ENCODE measurements at places on chromosomes 4 and X. TPM values are rescaled to one million over a fixed set of nuclear protein-coding genes. Genes with fewer than 3 reads are reported as not detected.

The NFXL1 gene
- 11.5 TPM for total RNA-seq

The S100P gene
- total RNA-seq = 267 TPM

The PCDH19 gene
- not detected for total RNA-seq

The TCEANC gene
- total RNA-seq = 1.9 TPM

The MUC7 gene
- not detected for total RNA-seq

The MTNR1A gene
- not detected for total RNA-seq

The ANAPC10 gene
- total RNA-seq = 25.5 TPM

The FRMD7 gene
- total RNA-seq = not detected

The JCHAIN gene
- not detected for total RNA-seq

The NPY1R gene
- total RNA-seq = 0.96 TPM

The NALF2 gene
- total RNA-seq = 0.48 TPM

The YY2 gene
- total RNA-seq = 0.48 TPM

The ERAS gene
- total RNA-seq = not detected

The PNCK gene
- total RNA-seq = 4.7 TPM

The TASL gene
- total RNA-seq = not detected

The APBB2 gene
- total RNA-seq = 40.7 TPM

The CT45A10 gene
- not detected for total RNA-seq

The CWH43 gene
- total RNA-seq = 7.2 TPM

The RNF128 gene
- total RNA-seq = 51.8 TPM

The FRAS1 gene
- total RNA-seq = 5.8 TPM

The PCDH18 gene
- under 0.01 TPM for total RNA-seq

The SULT1B1 gene
- total RNA-seq = not detected

The HTN3 gene
- total RNA-seq = not detected

The CNKSR2 gene
- total RNA-seq = 0.43 TPM

The CXCL8 gene
- 3.2 TPM for total RNA-seq

The AADAT gene
- total RNA-seq = 1.7 TPM
